ENCODE measurements at places on chromosomes 11 and 22.

GRCh38 chr11:107182978-107183377 is 164.7 kb upstream of the GUCY1A2 start:
- no peak for DNase-seq

GRCh38 chr11:62536301-62536957 is 10.2 kb downstream of the AHNAK start:
- DNase-seq: no peak

DNA sequence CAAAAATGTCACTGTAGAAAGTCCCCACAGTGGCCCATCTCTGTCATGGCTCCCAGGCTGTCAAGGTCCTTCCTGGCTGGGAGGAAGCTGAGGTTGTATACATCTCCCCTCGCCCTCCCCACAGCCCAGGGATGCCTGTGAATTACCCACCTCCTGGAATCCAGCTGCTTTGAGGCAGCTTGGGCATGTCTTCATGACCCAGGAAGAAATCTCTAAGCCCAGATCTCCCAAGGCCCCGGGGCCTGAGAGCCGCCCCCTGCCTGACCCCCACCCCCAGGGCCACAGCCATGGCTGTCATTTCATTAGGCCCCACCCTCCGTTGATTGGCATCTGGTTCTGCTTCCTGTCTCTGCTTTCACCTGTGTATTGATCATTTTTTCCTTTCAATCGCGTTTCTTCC is 207.5 kb downstream of the TBC1D22A start:
- DNase-seq: no peak

DNA sequence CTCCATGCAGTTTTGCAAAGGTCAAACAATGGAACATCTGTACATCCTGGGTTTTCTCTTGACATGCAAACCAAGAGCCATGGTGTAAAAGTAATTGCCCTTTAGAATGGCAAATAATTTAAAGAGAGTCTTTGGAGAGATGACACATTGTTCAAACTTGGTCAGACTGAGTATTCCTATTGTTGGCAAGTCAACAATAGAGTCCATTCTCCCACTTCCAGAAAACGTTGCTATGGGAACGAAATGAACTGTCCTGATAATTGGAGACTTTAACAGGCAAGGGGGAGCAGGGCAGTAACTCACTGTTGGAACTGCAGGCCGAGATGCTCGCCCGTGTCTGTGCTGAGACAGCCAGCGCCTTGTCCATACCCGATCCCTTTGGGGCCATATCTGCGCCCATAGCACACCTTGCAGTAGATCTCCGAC is 13.9 kb downstream of the CSRP3 start:
- DNase-seq: no peak

DNA sequence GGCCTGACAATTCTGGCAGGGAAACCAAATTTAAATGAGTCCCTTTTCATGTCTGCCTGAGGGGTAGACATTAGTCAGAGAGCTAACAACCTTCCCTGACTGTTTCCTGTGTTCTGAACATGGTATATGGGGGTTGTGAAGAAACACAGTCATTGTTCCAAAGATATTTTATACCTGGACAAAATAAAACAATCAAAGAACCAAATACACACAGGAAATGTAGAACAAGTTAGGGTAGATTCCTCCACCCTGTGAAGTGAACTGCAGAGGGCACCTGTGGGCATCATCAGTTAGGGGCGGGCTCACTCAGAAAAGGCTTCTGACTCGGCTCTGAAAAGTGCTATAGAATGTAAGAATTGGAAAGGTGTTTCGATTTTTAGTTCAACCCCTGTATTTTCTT is 231.9 kb upstream of the CADM1 start:
- no peak for DNase-seq

- no peak for DNase-seq
Observed at GRCh38 chr11:36002196-36002595, 58.3 kb downstream of the LDLRAD3 start.
